ENCODE measurements at places on chromosomes 1 and 21.

GRCh38 chr21:39350094-39351005, 1.5 kb upstream of the HMGN1 start:
- no peak for DNase-seq

- DNase-seq, result no peak
Measured at GRCh38 chr21:46557469-46557868, 47.4 kb downstream of the S100B start.

- no peak for DNase-seq
Measured at GRCh38 chr1:117093091-117093534, 28.4 kb downstream of the TRIM45 start.

GRCh38 chr1:184840596-184840995, 85.9 kb upstream of the EDEM3 start:
- DNase-seq, result no peak

- DNase-seq, result no peak
Measured at GRCh38 chr1:197595304-197595904, 179.9 kb downstream of the DENND1B start.

- DNase-seq, result no peak
Measured at GRCh38 chr1:152003846-152004442, 10.3 kb upstream of the S100A10 start.

DNA sequence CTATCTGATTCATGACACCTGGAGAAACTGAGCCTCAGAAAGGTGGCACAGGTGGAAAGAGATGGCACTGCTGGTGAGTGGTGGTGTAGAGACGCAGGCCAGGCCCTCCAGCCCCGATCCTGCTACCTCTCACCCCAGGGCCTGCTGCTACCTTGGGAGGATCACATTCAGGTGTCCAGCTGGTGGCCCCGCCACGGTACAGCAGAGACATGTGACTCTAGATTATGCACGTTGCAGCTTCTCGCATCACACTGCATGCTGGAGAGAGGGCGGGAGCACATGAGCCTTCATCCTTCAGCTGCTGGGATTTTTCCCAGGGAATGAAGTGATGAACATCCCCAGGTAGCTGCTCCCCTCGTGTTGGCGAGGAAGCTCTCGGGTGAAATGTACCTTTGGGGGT, 32.9 kb downstream of the KAZN start:
- DNase-seq, result no peak

DNA sequence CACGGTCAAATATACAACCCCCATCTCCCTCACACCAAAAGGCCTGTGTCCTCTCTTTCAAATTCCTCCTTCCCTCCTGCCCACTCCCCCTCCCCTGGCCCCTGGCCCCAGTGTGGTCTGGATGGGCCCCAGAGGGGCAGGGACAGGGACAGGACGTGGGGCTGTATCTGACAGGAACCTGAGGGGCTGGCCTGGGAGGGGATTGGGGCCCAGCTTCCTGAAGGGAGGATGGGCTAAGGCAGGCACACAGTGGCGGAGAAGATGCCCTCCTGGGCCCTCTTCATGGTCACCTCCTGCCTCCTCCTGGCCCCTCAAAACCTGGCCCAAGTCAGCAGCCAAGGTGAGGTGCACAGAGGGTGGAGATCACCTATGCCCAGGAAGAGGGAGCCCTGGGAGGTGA, at the start of gene MPL:
TSS of gene MPL (plus strand) at position 231 of the 400 bp plus-strand sequence. CDS start at position 262, 31 bp downstream.
- DNase-seq, result no peak

- no peak for DNase-seq
Measured at GRCh38 chr1:2953688-2954285, 67.5 kb upstream of the ACTRT2 start.

GRCh38 chr1:228338521-228339051, 68.0 kb downstream of the TRIM11 start:
- no peak for DNase-seq

Data from NCI-H1694 treated with DMSO at 0.1 percent for 48 hours (cell line).